CD4-positive, alpha-beta T cell treated with Interleukin-21 for 1 hour (primary cell): ENCODE measurements at places on chromosomes 2 and 18.

- no peak for DNase-seq
Observed at GRCh38 chr2:9213477-9214051, 7.0 kb downstream of the ASAP2 start.

DNA sequence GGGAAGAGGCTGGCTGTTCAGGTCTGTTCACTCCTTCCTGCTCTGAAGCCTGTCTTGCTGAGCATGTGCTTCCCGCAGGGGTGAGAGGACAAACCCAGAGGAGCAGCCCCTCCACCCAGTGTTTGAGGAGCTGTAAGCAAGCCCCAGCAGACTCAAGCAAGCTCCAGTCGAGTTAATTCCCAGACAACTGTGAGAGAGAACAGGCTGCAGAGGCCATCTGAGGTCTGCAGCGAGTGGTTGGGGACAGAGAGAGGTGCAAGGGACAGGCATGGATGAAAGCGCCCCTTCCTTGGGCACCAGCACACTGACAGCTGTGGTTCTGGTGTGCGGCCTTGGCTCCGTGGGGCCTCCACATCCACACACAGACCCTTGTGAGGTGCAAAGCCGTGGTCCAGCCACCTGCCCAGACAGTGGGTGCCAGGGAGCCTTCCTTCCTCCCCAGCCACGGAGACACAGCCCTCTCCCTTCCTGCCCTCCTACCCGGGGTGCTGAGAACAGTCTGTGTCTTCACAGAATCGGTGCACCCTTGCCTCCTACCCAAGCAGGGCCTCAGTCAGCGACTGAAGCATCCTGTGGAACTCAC is 36.2 kb downstream of the MAL start:
- no peak for DNase-seq

DNA sequence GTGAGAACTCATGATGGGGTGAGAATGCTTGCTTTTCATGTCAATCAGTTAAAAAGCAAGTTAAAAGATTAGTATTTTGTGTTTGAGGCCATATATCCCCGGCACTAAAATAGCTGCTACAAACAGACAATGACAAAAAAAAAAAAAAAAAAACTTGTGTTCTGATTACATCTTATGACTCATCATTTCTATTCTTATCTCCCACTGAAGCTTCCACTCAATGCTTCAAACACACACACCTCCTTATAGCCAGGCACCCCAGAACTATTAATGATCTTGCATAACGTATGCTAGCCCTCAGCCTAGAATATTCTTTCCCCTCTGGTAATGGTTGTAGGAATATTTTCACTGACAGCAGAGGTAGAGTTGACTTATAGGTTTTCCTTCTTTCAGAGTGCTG is 778.3 kb downstream of the TRIB2 start:
- no peak for DNase-seq

- no peak for DNase-seq
Observed at GRCh38 chr2:207747653-207748560, 21.8 kb downstream of the FZD5 start.

- peak; percentile 84 for DNase-seq
Observed at GRCh38 chr2:108621087-108621559, 86.9 kb downstream of the LIMS1 start.

DNA sequence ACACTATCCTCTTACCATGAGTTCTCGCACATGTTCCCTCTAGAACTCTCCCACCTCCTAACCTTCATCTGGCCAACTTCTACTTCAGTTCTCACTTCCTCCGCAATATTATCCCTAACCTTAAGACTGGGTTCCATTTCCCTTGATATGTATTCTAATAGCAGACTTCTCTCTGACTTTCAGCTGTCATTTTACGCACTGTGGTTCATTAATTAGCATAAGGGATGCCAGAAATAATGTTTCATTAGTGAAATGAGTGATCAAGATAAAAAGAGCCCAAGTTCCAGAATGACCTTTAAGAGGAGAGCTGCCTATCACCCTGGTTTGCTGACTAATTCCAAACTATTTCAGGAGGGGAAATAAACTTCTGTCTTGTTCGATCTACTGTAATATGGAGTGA is 108.6 kb upstream of the CCDC150 start:
- no peak for DNase-seq
